ENCODE measurements at places on chromosomes 7 and 10.

- DNase-seq, result no peak
Measured at GRCh38 chr7:151756076-151756731, 120.7 kb downstream of the PRKAG2 start.

GRCh38 chr10:124010024-124010423, 83.4 kb downstream of the CHST15 start:
- DNase-seq, result no peak

GRCh38 chr7:148670374-148670773, 28.3 kb upstream of the CUL1 start:
- DNase-seq, result no peak

DNA sequence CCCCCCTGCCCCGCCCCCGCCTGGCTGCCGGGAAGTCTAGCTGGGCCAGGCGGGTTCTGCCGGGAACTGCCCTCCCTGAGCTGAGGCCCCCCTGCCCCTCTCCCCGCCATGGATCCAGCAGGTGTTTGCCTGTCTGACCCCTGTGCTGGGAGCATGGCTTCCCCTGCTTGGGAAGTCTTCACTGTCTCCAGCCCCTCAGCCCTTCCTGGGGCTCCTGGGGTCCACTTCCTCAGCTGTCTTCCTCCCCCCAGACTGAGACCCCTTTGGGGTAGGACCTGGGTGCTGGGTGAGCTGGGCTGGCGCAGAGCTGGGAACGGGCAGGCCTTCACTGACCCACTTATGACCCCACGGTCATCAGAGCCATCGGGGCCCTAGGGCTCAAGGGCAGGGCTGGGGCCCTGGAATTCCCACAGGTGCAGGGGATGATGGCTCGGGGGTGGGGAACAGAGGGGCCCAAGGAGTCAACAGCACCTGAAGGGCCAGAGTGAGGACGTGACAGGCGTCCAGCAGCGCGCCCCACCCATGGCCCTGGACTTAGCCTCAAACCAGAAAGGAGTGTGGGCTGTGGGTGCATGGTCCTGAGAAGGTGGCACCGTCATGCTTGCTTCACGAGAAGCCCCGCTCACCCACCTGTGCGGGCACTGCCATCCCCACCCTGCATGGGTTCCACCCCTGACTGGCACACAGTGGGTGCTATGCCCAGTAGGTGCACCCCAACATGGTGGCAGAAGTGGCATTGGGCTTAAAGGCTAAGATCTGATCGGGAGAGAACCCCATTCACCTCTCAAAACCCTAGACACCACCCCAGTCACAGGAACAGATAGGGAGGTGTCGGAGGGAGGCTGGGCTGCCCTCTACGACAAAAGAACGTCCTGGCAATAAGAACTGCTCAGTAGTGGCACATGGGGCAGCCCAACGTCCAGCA, 16.2 kb upstream of the TNRC18 start:
- no peak for DNase-seq

DNA sequence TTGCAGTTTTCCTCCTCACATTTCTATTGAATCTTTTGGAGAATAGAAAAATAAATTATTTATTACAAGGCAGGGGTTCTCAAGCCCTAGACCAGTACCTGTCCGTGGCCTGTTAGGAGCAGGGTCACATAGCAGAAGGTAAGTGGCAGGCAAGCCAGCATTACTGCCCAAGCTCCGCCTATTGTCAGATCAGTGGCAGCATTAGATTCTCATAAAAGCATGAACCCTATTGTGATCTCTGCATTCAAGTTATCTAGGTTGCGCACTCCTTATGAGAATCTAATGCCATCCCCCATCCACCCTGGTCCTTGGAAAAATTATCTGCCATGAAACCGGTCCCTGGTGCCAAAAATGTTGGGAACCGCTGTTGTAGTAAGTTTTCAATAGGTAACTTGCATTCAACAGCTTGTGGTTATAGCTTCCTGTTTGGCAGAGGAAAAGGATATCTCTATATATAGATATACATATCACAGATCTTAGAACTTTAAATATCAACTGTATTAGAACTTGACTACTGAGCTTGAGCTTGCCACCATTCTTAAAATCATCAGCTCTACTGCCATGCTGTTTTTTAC, 165.1 kb downstream of the AHR start:
- DNase-seq, result no peak

DNA sequence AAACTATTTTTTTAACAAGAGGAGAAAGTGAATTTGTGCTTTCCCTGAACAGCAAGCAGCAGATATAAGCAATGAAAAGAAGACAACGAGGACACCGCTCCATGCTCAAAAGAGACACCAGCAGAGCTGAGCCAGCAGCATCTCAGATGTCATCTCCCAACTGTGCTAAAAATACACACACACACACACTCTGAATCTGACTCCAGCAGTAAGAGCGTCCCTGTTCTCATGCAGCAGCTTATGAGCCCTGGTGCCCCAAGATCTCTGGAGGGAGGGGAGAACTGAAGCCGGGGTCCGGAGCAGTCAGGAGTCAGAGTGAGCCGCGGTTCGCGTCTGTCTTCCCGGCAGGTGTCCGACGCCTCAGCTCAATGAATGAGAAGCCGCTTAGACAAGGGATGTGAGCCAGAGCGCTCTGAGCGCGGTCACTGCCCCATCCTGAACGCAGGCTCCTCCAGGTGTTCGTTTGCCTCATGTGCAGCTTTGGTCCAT, 49.2 kb downstream of the SVIL start:
- no peak for DNase-seq

DNA sequence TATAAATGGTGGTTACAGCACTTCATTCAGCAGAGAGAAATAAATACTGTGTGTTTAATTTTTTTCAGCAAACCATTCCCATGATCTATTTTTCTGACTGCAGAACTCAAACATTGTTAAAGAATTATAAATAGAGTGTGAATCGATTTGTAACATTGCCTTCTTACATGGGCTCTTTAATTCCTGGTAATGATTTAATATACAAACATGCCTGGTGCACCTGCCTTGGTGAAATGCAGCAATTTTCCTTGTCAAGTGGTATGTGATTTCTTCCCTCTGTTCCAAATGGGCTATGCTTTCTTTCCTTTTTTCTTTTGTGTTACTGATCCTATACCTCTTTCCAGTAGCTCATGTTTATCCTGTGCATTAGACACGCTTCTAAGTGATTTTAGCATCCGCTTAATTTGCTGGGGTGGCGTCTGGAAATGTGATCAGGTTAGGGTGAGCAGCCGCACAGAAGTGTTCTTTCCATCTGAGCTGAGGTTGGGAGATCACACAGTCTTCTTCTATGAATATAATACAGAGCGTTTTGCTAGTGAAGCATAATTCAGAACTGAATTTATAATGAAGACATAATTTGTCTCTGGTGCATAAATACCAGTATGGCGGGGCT, 94.3 kb upstream of the ITGB1 start:
- peak; percentile 23 for DNase-seq

GRCh38 chr10:33155720-33156638, 178.5 kb downstream of the NRP1 start:
- DNase-seq, result no peak

DNA sequence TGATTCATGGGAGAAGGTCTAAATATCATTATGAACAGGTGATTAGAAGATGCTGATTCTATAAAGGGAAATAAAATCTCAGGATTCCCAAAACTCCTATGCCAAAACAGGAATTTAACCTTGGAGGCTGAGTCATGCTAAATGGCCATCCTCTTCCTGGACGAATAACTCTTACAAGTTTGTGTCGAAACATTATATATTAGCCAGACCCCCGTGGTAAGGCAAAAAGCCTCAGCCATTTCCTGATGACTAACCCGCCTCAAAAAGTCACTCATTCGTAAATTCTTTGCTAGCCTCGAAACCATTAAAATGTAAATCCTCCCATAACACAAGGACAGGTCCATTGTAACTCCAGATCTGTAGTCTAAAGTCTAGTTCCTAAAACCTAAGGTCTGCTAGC, 32.0 kb downstream of the CUL2 start:
- no peak for DNase-seq

DNA sequence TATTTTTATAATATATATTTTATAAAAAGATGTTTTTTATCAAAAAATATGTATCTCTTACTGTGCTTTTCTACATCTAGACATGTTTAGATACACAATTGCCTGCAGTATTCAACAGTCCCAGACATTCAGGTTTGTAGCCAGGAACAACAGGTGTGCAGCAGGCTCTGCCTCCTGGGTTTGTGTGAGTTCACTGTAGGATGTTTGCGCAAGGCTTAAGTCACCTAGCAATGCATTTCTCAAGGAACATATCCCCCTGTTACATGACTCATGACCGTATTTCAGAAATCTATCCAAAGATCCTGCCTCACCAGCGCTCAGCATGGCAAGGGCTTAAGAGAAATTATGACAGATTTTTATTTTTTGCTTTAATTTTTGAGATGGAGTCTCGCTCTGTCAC, 41.5 kb downstream of the PITRM1 start:
- DNase-seq, result no peak

DNA sequence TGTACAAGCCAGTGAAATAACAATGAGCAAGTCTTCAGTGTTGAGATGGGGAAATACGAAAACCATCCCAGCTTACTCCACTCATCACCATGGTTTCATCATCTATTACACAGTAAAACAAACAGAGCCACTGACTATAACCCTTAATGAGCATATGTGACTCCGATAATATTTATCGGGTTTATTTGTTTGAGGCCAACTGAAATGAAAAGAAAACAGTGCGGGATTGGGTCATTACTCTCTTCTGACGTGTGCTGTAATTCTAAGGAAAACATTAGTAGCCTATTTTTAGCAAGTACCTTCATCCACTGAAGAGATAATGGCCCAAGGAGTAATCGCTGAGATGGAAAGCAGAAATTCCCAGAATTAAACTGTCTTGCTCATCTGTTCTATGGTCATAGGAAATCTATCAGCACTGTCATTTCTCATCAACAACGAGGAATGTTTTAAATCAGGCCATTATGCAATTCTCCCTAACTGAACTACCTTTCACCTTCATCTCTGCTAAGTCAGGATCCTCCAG, 716.5 kb downstream of the INHBA start:
- DNase-seq, result no peak

- DNase-seq, result peak; percentile 4
Measured at GRCh38 chr7:128166603-128167041, 74.5 kb upstream of the LEP start.

GRCh38 chr7:27670676-27671075, 8.0 kb upstream of the HIBADH start:
- no peak for DNase-seq

DNA sequence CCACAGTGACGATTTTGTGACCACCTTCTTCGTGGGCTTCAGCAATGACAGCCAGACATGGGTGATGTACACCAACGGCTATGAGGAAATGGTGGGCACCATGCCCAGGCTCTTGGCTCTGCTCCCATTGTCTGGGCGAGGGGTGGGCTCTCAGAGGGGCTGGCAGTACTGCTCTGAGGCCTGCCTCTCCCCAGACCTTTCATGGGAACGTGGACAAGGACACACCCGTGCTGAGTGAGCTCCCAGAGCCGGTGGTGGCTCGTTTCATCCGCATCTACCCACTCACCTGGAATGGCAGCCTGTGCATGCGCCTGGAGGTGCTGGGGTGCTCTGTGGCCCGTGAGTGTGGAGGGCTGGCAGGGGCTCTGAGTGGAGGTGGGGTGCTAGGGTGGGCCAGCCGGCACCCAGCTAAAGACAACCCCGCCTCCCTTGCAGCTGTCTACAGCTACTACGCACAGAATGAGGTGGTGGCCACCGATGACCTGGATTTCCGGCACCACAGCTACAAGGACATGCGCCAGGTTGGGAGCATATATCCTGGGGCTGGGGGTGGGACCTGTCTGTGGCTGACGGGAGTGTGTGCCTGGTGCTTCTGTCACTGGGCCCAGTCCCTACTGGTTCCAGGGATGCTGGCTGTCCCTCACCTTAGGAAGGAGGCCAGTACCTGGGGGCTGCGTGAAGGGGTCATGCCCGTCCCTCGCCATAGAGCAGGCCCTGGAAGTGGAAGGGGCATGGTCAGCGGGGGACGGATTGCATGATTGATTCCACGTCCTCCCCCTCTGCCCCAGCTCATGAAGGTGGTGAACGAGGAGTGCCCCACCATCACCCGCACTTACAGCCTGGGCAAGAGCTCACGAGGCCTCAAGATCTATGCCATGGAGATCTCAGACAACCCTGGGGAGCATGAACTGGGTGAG, 6.8 kb downstream of the AEBP1 start:
- no peak for DNase-seq

- DNase-seq, result no peak
Measured at GRCh38 chr7:498678-499641, 20.7 kb downstream of the PDGFA start.

GRCh38 chr7:91473619-91474018, 209.4 kb downstream of the FZD1 start:
- no peak for DNase-seq

- DNase-seq, result peak; percentile 72
Measured at GRCh38 chr10:121526801-121527221, 71.4 kb downstream of the FGFR2 start.

DNA sequence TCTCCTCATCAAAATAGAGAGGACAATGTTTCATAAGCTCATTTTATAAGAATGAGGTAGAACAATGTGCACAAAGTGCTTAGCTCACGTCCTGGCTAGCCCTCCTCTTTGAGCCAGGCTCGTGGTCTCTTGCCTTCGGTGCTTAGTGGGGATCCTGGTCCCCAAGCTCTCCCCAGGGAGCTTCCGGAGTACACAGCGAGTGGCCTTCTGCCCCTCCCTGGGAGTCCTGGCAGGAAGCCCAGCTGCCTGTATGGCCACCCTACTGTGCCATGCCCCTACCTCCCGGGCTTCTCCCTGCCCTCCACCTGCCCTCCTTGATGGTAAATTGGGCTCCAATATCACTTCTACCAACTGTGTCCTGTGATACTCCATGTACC, 868 bp downstream of the MYO1G start:
- DNase-seq, result no peak

DNA sequence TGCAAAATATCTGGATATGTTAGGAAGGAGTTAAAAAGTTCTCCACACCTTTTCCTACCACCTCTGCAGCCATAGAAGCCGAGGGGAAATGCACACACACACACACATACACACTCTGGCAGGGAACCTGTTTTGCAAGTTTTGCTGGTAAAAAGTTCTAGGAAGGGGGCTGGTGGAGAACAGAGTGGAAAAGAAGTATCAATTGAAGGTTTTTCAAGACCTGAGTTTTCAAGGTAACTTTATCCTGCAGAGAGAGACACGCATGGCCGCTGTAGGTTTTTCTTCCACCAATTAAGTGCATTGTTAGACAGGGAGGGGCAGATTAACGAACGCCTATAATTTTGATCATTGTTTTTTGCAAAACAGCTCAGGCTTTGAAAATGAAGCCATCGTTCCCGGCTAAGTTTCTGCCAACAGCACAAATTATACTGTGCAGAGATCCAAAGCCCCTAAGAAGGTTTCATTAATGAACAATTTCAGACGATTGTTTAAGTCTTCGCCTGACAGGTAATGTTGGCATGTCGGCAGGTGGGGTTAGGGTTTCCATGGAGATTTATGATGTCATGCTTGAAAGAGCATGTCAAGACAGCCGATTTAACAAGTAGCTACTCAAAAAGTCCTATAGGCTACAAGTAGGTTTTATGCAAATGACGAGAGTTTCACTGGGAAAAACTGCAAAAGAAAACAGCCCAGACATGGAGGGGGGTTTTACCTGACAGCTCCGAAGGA, 29.7 kb downstream of the KIAA1217 start:
- DNase-seq, result no peak
